ENCODE measurements at places on chromosomes 6 and 20.
A peak's percentile ranks its signal among the peaks of the same experiment; 100 is the strongest.

DNA sequence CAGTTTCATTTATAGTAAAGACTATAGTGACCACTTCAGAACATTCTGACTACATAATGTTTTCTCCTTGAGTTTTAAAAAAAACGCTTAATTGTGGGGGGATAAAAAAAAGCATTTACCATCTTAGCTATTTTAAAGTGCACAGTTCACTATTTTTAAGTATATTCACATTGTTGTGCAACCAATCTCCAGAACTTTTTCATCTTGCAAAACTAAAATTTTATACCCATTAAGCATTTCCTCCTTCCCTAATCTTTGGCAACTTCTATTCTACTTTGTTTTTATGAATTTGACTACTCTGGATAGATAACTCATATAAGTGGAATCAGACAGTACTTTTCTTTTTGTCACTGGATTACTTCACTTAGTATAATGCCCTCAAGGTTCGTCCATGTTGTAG lies 62.3 kb downstream of the FKBP5 start:
- DNase-seq = no peak

GRCh38 chr20:2814076-2814475 lies 711 bp upstream of the C20orf141 start:
- DNase-seq = no peak

- DNase-seq = no peak
Measured at GRCh38 chr20:824916-825315, 8.6 kb upstream of the FAM110A start.

DNA sequence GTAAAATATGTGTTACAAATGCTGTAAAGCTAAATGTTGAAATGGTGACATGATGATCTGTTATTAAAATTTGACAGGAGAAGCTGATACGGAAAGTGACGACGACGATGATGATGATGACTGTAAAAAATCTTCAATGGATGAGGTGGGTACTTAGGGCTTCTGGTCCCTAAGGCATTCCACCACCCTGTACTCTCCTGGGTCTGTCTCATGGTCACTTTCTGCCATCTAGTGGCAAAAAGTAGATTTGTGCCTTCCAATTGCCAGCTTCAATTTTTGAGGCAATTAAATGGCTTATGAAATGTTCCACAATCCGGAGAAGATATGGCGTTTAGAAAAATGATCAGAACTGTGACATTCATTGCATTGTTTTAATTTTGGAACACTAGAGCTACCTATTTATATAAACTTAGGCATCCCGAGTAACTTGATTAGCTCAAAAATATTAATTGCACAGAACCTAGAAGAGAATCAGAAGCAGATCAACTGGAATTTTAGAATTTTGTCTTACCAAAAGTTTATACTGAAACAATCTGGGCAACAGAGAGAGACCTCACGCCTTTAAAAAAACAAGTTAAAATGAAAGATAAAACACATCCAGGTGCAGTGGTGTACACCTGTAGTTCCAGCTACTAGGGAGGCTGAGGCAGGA lies 346.5 kb upstream of the PLCB4 start:
- peak; percentile 11 for DNase-seq

DNA sequence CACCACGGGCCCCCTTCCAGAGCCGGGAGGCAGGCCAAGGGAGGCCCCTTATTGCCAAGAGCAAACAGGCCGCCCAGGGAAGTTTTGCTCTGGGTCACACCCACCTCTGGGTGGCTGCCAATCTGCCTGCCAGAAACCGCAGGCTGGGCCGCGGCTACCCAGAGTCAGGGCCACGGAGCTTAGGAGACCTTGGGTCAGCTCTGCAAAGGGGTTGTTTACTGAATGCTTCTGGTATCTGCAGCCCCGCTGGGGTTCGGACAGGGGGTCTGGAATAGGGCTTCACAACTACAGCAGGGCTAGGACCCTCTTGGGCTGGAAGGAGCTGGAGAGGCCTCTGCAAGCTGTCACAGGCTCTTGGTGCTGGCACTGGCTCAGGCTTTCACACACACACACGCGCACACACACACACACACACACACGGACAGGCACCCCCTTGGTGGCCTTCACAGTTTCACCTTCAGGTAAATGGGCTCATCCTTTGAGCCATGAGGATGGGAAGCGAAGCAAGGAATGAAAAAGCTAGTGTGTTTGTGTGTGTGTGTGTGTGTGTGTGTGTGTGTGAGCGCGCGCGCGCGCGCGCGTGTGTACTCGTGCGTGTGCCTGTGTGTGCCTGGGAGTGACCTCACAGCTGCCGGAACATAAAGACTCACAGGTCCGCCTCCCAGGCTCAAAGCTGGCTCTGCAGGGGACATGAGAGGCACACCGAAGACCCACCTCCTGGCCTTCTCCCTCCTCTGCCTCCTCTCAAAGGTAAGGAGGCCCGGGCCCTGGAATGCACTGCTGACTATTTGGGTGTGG lies at the start of gene CCN5:
Gene CCN5, plus strand, starts transcription at position 669 of the 798 bp plus-strand sequence. Its CDS starts 22 bp downstream, at position 691.
- DNase-seq = no peak

GRCh38 chr6:38024908-38025307 lies 205.4 kb downstream of the ZFAND3 start:
- DNase-seq = no peak

GRCh38 chr20:49161428-49162152 lies 26.5 kb downstream of the STAU1 start:
- no peak for DNase-seq

- DNase-seq = no peak
Measured at GRCh38 chr20:13458860-13459451, 179.8 kb downstream of the TASP1 start.

GRCh38 chr6:85472744-85473143 lies 22.9 kb downstream of the NT5E start:
- DNase-seq = no peak

- DNase-seq = no peak
Measured at GRCh38 chr20:32037929-32038328, 14.1 kb upstream of the HCK start.

DNA sequence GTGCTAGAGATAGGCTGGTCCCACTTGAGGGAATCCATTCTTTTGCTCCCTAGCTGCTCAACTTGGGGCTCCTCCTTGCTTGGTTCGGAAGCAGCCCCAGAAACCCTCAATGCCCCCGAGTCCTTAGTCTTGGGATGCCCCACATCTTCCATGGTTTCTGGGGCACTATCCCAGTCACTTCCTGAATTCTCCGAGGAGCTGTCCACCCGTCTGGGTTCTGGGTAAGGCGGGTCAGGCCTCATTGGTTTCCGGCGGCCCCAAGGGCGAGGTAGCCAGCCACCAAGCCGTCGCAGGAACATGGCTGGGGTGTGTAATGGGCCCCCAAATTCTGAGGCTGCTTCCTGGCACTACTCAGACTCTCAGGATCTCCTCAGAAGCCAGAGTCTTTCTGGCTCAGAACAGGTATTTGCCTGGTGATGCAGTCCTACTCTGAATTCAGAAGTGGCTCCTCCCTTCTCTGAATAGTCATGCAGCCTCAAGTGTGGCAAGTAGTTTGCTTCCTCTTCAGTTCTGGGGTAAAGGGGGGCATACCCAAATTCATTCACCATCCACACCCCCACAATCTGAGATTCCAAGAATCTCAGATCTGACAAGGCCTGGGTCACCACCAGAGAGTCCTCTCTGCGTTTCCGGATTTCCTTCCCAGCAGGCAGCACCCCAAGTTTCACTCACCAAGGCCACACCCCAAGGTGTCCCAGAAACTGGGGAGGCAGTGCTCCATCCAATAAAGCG lies 763 bp downstream of the C6orf47 start:
- DNase-seq = peak; percentile 18

- DNase-seq = no peak
Measured at GRCh38 chr6:113182370-113183141, 674.6 kb upstream of the MARCKS start.

GRCh38 chr6:109059571-109060021 lies 35.0 kb downstream of the SESN1 start:
- no peak for DNase-seq

DNA sequence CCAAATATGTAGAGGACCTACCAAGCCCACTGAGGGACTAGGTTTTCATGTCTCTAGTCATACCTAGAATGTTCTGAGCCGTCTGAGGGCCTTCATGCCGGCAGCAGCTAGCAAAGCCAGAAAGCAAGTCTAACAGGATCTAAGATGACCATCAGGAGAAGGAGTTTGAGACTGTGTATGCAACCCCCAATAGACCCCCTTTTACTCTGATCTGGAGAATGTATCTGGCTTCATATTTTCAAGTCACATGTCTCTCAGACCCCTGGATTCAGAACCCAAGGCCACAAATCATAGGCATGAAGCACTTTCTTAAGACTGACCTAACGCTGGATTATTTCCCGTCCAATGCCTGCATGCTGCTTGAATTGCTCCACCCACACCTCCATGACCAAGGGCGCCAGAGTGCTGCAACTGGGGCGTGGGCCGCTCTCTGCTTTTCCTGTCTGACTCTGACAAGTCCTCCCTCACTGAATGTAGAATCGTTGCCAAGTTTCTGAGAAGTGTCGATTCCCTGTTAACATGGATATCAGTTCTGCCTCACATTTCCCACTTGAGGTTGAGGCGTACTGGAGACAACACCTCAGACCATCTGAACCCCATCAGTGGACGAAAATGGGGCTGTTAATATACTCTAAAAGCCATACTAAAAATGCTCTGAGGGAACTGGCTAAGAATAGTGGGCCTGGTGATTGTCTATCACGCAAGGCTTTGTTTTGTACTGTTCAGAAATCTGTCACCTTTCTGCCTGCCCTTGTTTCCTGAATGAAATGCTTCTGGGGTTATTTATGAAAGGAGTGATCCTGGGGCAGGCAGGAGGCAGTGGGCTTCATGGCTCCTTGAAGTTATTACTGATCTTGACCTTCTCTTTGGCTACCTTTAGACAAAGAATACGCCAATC lies 23.9 kb upstream of the ASXL1 start:
- DNase-seq = no peak

- no peak for DNase-seq
Measured at GRCh38 chr20:37954190-37954589, 51.3 kb downstream of the VSTM2L start.

DNA sequence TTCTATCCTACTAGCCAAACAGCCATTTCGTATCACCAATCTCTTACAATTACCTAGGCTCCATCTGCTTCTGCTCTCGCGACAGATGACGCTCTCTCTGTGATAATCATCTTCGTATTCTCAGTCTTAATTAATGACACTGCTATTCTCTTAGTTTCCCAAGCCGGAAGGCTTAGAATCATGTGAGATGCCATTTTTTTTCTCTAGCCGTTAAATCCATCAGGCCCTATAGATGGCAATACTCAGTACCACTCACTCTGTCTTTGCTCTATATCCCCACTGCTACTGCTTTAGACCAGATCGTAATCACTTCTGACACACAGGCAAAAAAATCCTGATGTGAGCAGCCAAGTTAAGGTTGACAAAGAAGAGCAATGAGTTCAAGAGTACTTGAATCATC lies 2.1 kb upstream of the THEMIS start:
- DNase-seq = no peak

- no peak for DNase-seq
Measured at GRCh38 chr6:117079951-117080350, 185.4 kb upstream of the VGLL2 start.

DNA sequence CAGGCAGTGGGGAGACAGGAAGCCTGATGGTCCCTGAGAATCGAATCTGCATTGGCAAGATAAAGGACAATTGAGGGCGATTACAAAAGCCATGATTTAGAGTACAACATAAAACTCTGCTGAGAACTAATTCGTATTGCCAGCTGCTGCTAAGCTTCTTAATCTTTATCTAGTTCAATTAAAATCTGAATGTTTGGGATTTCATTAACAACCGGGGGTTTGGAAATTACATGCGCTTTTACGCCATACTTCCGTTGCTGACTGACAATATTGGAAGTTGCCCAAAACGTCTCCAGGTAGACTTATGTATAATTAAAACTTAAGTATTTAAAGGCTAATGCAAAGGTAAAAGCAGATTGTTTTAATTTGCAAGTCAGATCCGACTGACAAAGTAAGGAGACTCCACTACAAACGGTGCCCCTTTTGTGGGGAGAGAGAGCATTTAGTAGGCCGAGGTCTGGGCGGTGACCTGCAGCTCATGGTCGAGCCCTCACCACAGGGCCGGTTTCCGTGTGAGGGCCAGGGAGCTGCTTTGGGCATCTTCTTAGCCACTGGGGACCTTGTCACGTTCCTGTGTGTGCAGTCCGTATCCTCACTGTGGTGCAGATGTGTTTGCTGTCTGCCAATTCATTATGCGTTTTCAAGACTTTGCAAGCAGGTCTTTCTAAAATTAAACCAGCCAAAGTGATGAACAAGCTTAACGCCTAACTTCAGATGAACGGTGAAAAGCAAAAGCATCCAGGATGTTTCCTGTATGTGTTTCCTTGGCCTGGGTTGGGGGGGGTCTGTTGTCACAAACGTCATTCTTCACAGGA lies 49.9 kb downstream of the CDH4 start:
- no peak for DNase-seq

GRCh38 chr20:34953960-34954359 lies 1.6 kb downstream of the GSS start:
- no peak for DNase-seq

DNA sequence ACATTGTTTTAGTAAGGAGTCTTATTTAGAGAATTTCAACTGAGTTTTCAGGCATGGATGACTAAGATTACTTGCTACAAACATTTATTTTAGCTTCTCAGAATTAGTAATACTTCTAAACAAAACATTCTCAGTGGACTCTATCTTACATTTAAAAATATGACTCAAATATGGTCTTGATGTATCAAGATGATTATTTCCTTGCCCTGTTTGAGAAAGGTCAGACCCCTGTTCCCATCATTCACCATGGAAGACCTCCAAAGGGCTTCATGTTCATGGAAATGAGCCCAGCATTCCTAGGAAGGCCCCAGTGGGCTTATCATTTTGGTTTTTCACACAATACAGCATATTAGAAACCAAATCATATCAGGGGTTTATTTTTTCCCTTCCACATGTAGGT lies 24.6 kb upstream of the TRPC4AP start:
- DNase-seq = no peak

GRCh38 chr6:137750297-137750696 lies 116.8 kb upstream of the TNFAIP3 start:
- no peak for DNase-seq

GRCh38 chr6:56374841-56375369 lies 127.5 kb upstream of the COL21A1 start:
- DNase-seq = no peak

- DNase-seq = no peak
Measured at GRCh38 chr6:133244519-133244918, 3.4 kb downstream of the EYA4 start.

- peak; percentile 74 for DNase-seq
Measured at GRCh38 chr6:137867685-137868509, 838 bp downstream of the TNFAIP3 start.

DNA sequence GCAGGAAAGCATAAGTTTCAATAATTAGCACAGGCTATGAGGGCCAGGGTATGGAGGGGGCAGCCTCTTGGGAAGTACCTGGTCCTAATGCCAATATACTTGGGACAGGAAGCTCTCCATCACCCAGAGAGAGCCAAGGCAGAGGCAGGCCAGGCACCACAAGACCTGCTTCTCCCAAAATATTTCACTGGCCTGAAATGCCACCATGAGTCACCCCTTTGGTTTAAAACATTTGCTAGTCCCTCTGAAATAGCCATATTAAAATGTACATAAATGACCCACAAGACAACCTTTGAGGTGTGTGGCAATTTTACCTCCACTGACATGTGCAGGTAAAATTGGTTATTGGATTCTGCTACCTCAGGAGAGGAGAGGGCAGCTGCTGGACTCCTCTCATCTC lies 23.4 kb upstream of the SCUBE3 start:
- DNase-seq = no peak

Data from CD8-positive, alpha-beta memory T cell (primary cell).